ENCODE measurements at places on chromosomes 5 and 9. TPM values are rescaled to one million over a fixed set of nuclear protein-coding genes. Genes with fewer than 3 reads are reported as not detected.

GRCh38 chr5:177439518-177440053 lies 7.0 kb upstream of the PRR7 start:
- no peak for DNase-seq

DNA sequence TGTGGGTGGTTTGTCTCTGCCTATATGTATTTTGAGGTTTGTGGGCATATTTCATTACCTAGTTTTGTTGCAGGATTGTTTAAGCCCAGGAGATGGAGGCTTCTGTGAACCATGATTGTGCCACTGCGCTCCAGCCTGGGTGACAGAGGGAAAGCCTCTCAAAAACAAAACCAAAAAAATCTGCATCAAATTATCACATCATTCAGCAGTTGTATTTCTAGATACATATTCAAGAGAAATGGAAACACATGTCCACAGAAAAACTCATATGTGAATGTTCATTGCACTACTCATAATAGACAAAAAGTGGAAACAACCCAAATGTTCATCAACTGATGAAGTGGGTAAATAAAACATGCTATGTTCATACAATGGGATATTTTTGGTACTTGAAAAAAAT lies 29.9 kb downstream of the HSPA4 start:
- DNase-seq: no peak

Gene LHX3
- total RNA-seq: not detected

DNA sequence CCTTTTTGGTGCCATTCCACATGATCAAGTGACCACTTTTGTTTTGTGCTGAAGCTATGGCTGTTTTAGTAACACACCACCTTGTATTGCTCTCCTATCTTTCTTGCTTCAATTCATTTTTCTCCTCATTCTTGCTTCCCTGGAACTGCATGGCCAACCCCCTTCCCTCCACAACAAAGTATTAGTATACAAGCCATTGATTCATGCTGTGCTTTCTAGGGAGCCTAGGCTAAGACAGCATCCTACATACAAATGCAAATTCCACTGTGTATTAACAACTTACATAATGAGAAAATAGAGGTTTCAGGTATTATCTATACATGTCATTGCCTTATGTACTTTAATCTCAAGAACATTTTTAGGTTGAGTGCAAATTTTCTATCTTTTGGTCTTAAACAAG lies 141.1 kb downstream of the EFNA5 start:
- DNase-seq: no peak

- DNase-seq: no peak
Observed at GRCh38 chr5:73844165-73844564, 218.2 kb downstream of the ARHGEF28 start.

GRCh38 chr9:127049044-127049443 lies 73.4 kb downstream of the ANGPTL2 start:
- no peak for DNase-seq

Gene MOB3B
- total RNA-seq: 3.7 TPM

- DNase-seq: no peak
Observed at GRCh38 chr5:170181902-170182301, 50.9 kb upstream of the C5orf58 start.

Gene BARX1
- 6.7 TPM for total RNA-seq

GRCh38 chr5:131268758-131269370 lies 5.0 kb downstream of the CDC42SE2 start:
- DNase-seq: no peak

Gene SCGB3A2
- not detected for total RNA-seq

- no peak for DNase-seq
Observed at GRCh38 chr5:155912291-155912690, 414.7 kb upstream of the SGCD start.

Gene GRM6
- total RNA-seq: not detected

DNA sequence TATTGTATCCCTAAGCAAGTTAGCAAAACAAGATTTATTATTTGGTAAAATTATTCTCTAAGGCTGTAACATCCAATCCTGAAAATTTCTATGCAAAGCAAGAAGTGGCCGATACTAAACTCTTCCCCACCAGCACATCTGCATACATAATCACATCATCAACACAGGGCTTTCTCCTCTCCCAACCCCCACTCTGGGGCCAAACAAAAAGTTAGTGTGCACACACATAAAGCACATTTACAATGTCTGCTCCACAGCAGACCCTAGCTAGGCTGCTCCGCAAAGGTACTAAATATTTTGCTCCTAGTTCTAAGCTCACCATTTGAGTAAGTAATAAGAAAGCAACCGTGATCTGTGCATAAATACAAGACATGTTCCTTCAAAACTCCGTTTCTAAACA lies 3.6 kb downstream of the RNF130 start:
- no peak for DNase-seq

Gene SLC6A3
- not detected for total RNA-seq

Gene IL13
- not detected for total RNA-seq

GRCh38 chr5:170287532-170287931 lies 10.0 kb downstream of the LCP2 start:
- no peak for DNase-seq

Gene QRFP
- total RNA-seq: not detected

- DNase-seq: no peak
Observed at GRCh38 chr9:38390442-38390841, 2.1 kb upstream of the ALDH1B1 start.

- DNase-seq: no peak
Observed at GRCh38 chr5:94467346-94467953, 151.0 kb downstream of the KIAA0825 start.

DNA sequence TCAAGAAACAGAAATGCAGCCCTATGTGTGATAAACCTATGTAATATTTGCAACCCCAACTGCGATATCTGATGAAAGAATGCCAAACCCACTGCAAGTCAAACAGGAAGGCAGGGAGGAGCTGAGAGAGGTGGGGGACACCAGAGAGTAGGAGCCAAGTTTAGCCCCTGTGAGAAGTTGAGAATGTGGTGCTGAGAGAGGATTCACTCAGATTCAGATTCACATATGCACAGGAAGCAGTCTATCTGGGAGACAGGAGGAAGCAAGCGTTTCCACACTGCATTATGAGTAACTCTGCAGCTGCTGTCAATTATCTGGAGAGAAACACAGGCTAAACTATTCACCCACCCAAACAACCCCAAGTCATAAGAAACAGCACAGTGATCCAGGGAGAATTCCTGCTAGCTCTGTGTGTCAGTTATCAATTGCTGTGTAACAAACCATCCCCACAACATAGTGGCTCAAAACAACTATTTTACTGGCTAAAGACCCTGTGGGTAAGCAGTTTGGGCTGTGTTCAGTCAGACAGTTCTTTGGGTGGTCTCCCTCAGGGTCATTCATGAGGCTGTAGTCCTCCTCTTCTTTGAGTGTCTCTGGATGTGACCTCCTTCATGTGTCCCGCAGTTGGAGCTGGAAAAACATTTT lies 161.9 kb upstream of the RAI14 start:
- no peak for DNase-seq

DNA sequence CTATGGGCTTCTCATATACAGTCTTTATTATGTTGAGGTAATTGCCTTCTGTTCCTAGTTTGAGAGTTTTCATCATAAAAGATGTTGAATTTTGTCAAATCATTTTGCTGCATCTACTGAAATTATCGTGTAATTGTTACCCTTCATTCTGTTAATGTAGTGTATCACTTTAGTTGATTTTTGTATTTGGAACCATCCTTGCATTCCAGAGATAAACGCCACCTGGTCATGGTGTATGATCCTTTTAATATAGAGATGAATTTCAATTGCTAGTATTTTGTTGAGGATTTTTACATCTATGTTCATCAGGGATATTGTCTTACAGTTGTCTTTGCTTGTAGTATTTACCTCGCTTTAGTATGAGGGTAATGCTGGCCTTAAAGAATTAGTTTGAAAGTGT lies 19.3 kb downstream of the MEIKIN start:
- no peak for DNase-seq

Gene TAF11L9
- total RNA-seq: not detected

Gene SPACA9
- 5.4 TPM for total RNA-seq
